Mucosa of gallbladder (tissue), 1 donor: ENCODE measurements at places on chromosomes 6 and 20. TPM values are rescaled to one million over a fixed set of nuclear protein-coding genes. Genes with fewer than 3 reads are reported as not detected.

- no peak for DNase-seq
Measured at GRCh38 chr6:135021310-135022049, 33.1 kb downstream of the HBS1L start.

DNA sequence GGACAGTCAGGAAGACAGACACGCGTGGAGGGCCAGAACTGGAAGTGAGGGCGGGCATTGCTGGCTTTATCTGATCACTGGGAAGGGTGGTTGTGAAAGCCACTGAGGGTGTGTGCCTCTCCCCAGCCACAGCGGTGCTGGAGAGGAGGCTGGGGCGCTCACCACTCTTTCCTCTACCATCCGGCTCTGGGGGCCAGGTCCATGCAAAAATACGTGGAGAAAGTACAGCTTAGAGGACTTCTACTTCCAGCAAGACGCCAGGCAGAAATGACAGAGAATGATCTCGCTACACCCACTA lies 148.8 kb upstream of the RPS6KA2 start:
- DNase-seq: no peak

DNA sequence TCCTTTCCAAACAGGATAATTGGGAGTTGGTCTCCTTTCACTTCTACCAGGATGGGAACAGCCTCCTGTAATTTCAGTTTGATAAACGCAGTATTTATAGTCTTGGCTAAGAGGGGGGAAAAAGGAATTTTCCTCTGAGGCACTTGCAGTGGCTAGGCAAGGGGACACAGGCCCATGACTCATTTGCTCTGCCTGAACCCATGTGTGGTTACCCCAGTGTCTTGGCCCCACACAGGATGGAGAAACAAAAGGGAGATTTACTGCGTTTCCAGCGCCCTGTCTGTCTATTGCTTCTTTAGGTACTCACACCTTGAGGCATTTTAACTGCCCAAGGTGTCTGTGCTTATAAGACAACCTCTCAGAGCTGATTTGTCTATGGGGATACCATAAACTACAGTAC lies 74.8 kb upstream of the NEDD9 start:
- DNase-seq: no peak

The PHF3 gene
- total RNA-seq: 54.4 TPM

- DNase-seq: no peak
Measured at GRCh38 chr6:104855507-104855906, 4.2 kb downstream of the HACE1 start.

The GHRH gene
- not detected for total RNA-seq

GRCh38 chr6:1613688-1614447 lies 4.2 kb downstream of the FOXC1 start:
- DNase-seq: no peak

GRCh38 chr6:85348643-85349042 lies 101.2 kb upstream of the NT5E start:
- DNase-seq: no peak

DNA sequence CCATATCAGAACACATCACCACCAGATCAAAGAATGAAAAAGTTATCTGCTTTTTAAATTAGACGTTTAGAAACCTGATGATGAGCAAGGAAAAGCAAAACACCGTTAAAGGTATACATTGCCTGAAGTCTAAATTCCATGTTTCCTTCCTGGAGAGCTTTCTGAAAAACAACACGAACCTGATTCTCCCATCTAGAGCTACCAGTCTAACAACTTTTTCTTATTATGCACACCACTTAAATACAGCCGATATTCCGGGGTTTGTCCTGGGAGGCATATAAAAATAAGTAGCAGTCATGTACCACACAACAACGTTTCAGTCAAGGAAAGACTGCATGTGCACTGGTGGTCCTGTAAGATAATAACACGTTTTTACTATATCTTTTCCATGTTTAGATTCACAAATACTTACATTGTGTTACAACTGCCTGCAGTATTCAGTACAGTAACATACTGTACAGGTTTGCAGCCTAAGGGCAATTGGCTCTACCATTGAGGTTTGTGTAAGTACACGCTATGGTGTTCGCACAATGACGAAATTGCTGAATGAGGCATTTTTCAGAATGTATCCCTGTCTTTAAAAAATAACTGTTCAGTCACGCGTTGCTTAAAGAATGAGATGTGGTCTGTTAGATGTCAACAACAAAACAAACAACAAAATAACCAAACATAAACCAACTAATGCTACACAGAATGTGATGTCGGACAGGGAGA lies 19.1 kb upstream of the LYRM2 start:
- DNase-seq: no peak

DNA sequence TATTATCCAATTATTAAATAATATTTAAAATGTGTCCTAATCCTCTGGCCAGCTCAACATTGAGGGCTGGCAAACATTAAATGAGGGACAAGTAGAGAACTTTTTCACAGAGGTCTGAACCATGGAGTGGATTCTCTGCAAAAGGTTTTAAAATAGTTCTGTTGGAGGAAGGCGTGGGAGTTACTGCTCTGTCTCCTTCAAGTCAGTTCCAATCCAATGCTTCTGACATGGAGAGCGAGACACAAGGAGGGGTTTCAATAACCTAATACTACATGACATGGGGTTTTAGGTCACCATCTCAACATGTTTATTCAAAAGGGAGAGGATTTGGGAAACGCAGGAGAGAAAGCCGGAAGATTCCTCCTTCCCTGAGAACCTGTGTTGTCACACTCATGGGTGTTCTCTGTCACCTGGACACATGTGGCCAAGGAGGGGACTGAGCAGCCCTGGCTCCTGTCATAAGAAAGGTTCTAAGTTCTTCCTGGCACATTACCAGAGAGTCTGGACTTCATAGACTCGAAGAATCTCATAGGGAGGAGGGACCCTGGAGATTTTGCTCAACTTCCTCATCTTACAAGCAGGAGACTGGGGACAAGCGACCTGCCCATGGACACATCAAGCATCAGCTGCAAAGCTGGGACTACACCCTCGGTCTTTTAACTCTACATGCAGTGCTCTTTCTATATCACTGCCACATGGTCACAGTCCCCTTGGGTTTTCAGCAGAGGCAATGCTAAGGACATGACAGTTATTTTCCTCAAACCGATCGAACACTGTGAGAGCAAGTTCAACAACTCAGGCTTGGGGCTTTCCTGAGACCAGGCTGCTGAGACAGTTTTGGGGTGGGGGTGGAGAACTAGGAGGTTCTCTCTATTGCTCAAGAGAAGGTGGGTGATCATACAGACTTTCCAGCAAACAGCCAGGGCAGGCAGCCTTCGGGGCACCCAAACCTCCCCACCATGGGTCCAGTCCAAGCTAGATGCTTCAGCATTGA lies 38.6 kb downstream of the PRDM1 start:
- no peak for DNase-seq

- DNase-seq: no peak
Measured at GRCh38 chr6:31171931-31172905, 1.7 kb upstream of the POU5F1 start.

DNA sequence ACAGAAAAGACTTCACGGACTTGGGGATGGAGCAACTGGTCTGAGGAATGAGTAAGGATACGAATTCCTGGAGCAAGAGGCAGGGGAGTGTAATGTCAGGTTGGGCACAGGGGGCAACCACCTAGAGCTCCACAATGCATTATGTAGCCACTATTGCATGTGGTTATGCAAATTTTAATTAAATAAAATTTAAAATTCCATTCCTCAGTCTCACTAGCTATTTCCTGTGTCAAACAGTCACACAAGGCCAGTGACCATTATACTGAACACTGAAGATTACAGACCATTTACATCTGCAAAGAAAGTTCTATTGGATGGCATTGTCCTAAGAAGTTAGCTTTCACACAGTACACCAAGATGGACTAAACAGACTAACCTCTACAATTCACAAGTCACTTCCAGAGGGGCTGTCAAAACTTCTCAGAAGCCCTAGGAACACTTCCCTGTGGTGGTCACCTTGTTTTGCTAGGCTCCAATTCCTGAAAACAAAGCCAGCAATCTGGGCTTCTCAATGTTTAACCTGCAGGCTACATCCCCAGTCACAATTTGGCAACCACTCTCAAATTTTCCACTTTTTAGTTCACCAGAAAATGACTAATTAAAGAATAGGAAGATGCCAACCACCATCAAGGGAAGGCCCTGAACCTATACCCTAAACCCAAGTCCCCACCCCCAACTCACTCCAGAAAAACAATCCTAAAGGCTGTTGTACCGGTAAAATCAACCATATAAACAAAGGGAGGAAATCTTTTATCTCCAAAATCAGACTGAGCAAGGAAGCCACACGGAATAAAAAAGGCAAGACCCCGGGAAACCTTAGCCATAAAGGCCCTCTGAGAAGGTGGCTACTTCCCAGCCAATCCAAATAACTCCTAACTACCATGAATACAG lies 34.2 kb upstream of the C20orf203 start:
- no peak for DNase-seq

- no peak for DNase-seq
Measured at GRCh38 chr6:130947464-130947863, 115.6 kb downstream of the EPB41L2 start.

The MOG gene
- not detected for total RNA-seq

DNA sequence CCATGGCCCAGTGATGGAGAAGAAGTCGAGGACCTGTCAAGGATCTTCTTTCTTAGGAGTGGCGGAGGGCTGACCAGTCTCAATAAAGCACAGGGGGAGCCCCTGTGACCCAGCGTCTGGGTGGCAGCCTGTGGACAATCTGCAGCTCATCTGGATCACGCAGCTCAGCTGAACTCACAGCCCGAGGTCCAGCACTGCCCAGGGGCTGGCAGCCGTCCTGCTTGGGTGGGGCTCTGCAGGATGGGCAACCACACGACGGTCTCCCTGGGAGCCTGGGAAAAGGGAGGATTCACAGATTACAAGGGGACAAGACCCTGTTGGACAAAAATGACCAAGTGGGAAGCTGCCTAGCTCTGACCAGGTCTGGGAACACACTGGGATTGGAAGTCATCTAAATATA lies 110.8 kb downstream of the MYLK4 start:
- DNase-seq: no peak

The SLC4A11 gene
- total RNA-seq: 4.8 TPM

- no peak for DNase-seq
Measured at GRCh38 chr20:55592866-55593265, 412.5 kb downstream of the CBLN4 start.

DNA sequence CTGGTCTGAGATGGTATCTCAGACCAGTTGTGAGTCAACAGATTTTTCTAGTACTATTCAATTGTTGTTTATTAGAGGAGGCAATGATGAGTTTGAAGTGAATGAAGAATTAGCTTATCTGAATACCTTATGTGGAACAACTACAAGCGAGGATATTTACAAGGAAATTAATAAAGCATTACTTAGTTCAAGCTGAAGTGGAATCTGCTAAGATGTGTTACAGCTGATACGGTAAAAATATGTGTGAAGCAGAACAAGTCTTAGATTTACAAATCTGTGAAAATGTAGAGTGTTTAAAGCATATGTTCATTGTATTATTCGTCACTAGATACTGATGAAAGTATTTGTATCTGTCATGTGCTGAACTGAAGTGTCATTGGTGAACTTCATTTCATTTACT lies 272.4 kb downstream of the CDKAL1 start:
- no peak for DNase-seq

GRCh38 chr20:15320941-15321340 lies 983.5 kb upstream of the FLRT3 start:
- no peak for DNase-seq

GRCh38 chr20:32753731-32754130 lies 8.5 kb upstream of the DNMT3B start:
- DNase-seq: no peak

DNA sequence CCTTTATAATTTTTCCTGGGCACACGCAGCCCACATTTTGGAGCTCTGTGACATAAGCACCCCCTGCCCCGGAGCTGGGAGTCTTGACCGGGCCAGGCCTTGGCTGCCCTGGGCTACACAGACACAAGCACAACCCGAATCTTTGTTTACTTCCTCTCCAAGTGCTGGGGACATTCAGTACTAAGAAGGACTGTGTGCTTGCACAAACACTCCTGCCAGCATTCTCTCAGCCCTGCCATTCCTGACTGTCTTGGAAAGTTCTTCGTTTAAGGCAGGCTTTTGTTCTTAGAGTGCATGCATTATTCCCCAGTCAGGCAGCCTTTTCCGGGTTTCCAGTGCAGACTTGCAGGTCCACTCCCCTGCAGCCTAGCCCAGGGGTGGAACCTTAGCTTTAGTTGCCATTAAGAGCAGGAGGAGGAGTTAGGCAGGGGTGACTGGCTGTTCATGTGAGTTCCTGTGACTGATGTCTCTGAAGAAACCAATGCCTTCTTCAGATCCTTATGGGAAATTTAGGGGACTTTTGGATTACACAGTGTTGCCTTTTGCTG lies 28.6 kb downstream of the FOXO3 start:
- DNase-seq: peak; percentile 81

DNA sequence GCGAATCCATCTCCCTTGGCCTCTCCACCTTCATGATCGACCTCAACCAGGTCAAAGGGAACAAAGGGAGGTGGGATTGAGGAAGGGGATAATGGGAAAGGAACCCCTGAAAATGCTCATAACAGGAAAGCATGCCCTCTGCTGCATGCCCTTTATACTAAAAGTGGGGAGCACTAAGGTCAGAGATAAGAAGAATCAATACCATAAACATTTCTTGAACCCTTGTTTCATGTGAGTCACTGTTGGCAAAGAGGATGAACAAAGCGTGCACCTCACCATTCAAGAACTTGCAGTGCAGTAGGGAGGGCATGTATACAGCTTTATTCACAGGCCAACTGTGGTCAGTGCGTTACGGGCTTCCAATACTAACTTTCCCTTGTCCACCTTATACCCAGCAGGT lies 1.7 kb upstream of the SAPCD1 start:
- DNase-seq: no peak

DNA sequence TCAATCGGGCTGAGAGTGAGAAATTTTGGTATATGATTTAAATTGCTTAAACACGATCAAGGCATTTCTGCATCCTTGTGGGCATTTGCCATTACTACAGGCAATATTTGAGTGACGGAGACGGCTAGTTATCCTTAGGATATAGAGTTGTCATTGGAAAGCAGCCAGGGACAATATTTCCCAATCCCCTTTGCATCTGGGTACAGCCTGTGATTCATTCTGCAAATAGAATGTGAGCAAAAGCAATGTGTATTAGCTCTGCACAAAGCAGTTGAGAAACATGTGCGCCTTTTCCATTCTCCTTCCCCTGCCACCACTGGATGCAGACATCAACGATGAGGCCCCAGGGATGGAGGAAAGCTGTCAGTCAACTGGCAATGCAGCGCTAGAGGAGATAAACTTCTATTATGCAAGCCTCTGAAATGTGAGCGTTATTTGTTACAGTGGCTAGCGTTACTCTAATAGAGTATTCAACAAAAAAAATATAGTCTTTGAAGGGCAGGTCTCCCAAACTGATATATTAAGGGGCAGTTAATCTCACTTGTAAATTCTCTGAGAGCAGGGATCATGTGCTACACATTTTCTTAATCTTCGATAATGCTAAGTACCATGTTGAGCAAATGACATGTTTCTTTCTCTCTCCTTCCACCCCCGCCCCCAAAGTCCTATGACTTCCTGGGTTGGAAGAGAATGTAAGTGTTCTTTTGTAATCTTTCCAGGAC lies 37.1 kb upstream of the NCOA3 start:
- peak; percentile 56 for DNase-seq

GRCh38 chr6:16654701-16655100 lies 106.6 kb downstream of the ATXN1 start:
- no peak for DNase-seq

- DNase-seq: no peak
Measured at GRCh38 chr20:41124451-41125094, 12.8 kb upstream of the PLCG1 start.

- DNase-seq: no peak
Measured at GRCh38 chr6:87094576-87094975, 330 bp downstream of the CGA start.

The KCNQ5 gene
- 2.3 TPM for total RNA-seq

The LINC00237 gene
- not detected for total RNA-seq

The IMPG1 gene
- total RNA-seq: not detected

The CDYL gene
- 30.4 TPM for total RNA-seq

The GRM1 gene
- total RNA-seq: not detected
